ENCODE measurements at places on chromosomes 16 and 17. TPM values are rescaled to one million over a fixed set of nuclear protein-coding genes. Genes with fewer than 3 reads are reported as not detected.
A peak's percentile ranks its signal among the peaks of the same experiment; 100 is the strongest.

DNA sequence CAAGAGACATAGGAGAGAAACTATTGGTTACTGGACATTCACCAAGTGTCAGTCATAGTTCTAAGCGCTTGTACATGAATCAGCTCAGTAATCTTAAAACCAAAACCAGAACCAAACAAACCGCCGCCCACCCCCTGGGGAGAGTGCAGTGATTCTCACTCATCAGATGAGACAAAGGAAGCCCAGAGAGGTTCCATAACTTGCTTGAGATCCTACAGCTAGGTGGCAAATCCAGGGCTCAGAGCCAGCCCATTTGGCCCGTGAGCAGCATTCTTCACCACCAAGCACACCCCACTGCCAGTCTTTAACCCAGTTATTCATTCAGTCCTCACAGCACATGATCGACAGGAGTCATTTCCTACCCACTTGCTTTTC lies 37.2 kb upstream of the RGS9 start:
- DNase-seq = peak; percentile 96

GRCh38 chr17:9900044-9900594 lies 5.0 kb downstream of the RCVRN start:
- DNase-seq = no peak

The MILR1 gene
- 1.2 TPM for total RNA-seq

The SLC4A1 gene
- total RNA-seq = not detected

The CRHR1 gene
- total RNA-seq = not detected

Data from epithelial cell of proximal tubule (primary cell).